Heart left ventricle (tissue), 16 donors: ENCODE measurements at places on chromosomes 1 and 21. TPM values are rescaled to one million over a fixed set of nuclear protein-coding genes. Genes with fewer than 3 reads are reported as not detected.

DNA sequence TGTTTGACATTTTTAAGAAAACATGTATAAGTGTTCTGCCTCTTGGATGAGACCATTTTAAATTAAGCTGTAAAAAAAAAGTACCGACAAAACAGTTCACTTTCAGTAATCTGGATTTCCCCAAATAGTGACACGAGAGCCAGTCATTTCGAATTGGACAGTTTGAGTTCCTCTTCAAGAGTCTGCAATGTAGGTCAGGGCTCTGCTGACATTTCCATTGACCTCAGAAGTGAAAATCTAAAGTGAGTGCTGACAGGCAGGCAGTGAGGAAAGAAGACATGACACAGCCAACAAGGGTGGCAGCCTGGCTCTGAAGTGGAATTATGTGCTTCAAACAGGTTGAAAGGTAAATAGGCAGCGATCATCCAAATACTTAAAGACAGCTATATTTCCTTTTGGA, at the start of gene IL23R:
Gene IL23R, plus strand, starts transcription at position 259 of the 400 bp plus-strand sequence. CDS start 1,667 bp downstream, outside the sequence.
- no peak within 1 kb of the TSS for H3K4me3 ChIP-seq
- DNase-seq: peak; percentile 61
- no peaks in the 10 kb centered on the region for H3K4me1 ChIP-seq
- H3K27ac ChIP-seq: no peak within 1 kb of the TSS
- H3K36me3 ChIP-seq: no peaks in the 10 kb centered on the region

GRCh38 chr21:33313611-33314010, 11.2 kb upstream of the IFNAR1 start:
- no peak overlapping the region for H3K27ac ChIP-seq
- no peak overlapping the region for H3K4me3 ChIP-seq
- no peaks in the 10 kb centered on the region for H3K27me3 ChIP-seq
- DNase-seq: no peak
- no peaks in the 10 kb centered on the region for H3K36me3 ChIP-seq

GRCh38 chr1:195218428-195219212, 1389.6 kb downstream of the KCNT2 start:
- H3K27me3 ChIP-seq: no peaks in the 10 kb centered on the region
- no peaks in the 10 kb centered on the region for H3K36me3 ChIP-seq
- no peaks in the 10 kb centered on the region for H3K4me1 ChIP-seq

DNA sequence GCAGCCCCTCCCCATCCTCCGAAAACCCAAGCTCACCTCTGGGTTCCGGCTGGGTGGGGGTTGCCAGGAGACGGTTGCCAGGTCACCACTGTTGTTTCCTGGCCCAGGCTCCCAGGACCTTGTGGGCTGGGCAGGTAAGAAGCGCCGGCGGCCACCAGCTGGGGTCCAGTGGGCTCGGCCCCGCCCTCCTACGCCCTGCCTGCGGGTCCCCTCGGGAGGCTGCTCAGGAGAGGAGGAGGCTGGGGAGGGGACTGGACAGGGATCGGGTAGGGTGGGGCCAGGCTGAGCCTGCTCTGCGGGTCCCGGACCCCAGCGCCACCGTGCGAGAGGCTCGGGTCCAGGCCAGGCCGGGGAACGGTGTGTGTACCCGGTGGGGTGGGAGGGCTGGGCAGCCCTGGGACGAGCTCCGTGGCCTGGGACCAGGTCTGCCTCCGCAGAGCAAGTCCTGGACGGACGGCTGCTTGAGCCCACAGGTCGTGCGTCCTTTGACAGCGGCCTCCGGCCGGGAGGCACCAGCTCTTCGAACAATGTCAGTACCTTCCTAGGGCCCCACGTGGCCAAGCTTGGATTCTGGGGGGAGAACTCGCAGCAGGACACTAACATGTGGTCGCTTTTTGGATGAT, at the start of gene TTLL10:
Gene TTLL10, plus strand, starts transcription at position 88 of the 623 bp plus-strand sequence. CDS start 5,336 bp downstream, outside the sequence.
- no peak within 1 kb of the TSS for H3K4me3 ChIP-seq
- DNase-seq: no peak
- H3K4me1 ChIP-seq: no peaks in the 10 kb centered on the region
- no peaks in the 10 kb centered on the region for H3K36me3 ChIP-seq
- peaks cover 66% of the 10 kb centered on the region for H3K27me3 ChIP-seq
- H3K27ac ChIP-seq: no peak within 1 kb of the TSS

GRCh38 chr1:159845751-159846629, 16.5 kb downstream of the VSIG8 start:
- H3K27me3 ChIP-seq: no peaks in the 10 kb centered on the region
- no peaks in the 10 kb centered on the region for H3K36me3 ChIP-seq
- no peak overlapping the region for H3K27ac ChIP-seq
- DNase-seq: no peak
- H3K4me1 ChIP-seq: no peaks in the 10 kb centered on the region
- no peak overlapping the region for H3K4me3 ChIP-seq

- no peaks in the 10 kb centered on the region for H3K27me3 ChIP-seq
- H3K4me3 ChIP-seq: no peak overlapping the region
- no peaks in the 10 kb centered on the region for H3K4me1 ChIP-seq
- H3K36me3 ChIP-seq: no peaks in the 10 kb centered on the region
- H3K27ac ChIP-seq: no peak overlapping the region
Observed at GRCh38 chr21:42089093-42089631, 18.0 kb downstream of the UMODL1 start.

- peaks cover 14% of the 10 kb centered on the region for H3K4me1 ChIP-seq
- no peak overlapping the region for H3K4me3 ChIP-seq
- H3K27ac ChIP-seq: no peak overlapping the region
Observed at GRCh38 chr1:185562461-185563359, 171.5 kb upstream of the HMCN1 start.

GRCh38 chr1:20322825-20323612, 32.3 kb downstream of the VWA5B1 start:
- peaks cover 10% of the 10 kb centered on the region for H3K4me1 ChIP-seq
- H3K27me3 ChIP-seq: no peaks in the 10 kb centered on the region
- H3K36me3 ChIP-seq: no peaks in the 10 kb centered on the region
- DNase-seq: no peak

DNA sequence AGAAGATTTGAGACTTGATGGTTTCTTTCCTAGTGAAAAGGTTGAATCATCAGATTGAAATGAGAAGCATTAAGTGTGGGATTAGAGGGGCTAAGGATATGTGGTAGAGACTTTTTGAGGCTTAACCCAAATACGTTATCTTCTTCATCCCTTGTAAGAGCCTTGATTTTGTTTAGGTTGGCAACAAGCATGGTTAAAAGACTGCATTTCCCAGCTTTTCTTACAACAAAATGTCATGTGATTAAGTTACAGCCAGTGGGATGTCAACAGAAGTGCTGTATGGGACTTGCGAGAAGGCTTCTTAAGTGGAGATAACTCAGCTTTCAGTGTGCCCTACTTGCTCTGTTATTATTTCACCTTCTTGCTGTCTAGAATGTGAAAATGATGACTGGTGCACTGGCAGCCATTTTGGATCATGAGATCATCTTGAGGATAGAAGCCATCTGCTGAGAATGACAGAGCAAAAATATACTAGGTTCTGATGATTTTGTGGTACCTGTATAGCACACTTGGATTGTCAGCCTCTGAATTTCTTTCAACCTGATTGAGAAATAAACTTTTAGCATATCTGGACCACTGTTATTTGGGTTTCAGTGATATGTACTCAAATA, 41.3 kb upstream of the GNG12 start:
- H3K27ac ChIP-seq: no peak overlapping the region
- H3K36me3 ChIP-seq: no peaks in the 10 kb centered on the region
- no peaks in the 10 kb centered on the region for H3K27me3 ChIP-seq
- H3K4me1 ChIP-seq: no peaks in the 10 kb centered on the region

DNA sequence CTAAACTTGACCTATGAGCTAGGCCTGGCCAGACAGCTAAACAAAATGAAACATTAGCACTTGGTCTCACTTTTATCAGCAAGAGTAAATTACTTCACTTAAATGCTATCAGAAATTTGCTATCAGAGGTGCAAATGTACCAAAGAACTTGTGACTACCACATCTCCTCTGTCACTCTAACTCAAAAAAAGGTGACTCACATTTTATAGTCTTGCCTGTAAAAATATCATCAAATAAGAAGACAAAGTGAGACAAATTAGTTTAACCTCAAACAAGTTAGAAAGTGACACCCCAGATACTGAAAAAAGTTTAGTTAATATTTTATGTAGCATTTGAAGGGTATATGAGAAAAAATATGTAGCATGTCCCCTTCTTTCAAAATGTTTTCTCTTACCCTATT, 76.9 kb downstream of the EPS15 start:
- no peak overlapping the region for H3K27ac ChIP-seq
- no peaks in the 10 kb centered on the region for H3K27me3 ChIP-seq
- DNase-seq: no peak
- no peak overlapping the region for H3K4me3 ChIP-seq

DNA sequence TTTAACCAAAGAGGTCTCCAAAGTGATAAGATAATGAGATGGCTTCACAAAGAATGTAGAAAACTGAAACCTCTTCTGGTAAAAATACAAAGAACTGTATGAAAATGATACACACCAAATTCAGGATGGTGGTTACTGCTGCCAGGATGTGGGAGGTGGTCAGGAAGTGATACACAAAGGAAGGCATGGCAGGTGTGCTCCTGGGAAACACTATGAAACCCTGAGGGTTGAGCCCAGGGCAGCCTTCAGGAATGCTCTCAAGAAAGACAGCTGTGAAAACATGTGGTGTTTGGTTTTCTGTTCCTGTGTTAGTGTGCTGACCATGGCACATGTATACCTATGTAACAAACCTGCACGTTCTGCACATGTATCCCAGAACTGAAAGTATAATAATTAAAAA, 109.3 kb downstream of the NTNG1 start:
- H3K36me3 ChIP-seq: no peaks in the 10 kb centered on the region
- H3K4me1 ChIP-seq: no peaks in the 10 kb centered on the region
- DNase-seq: no peak
- no peak overlapping the region for H3K27ac ChIP-seq
- H3K4me3 ChIP-seq: no peak overlapping the region

GRCh38 chr1:96837057-96837780, 115.6 kb downstream of the PTBP2 start:
- no peaks in the 10 kb centered on the region for H3K36me3 ChIP-seq
- no peak overlapping the region for H3K4me3 ChIP-seq
- H3K27me3 ChIP-seq: no peaks in the 10 kb centered on the region
- DNase-seq: no peak

DNA sequence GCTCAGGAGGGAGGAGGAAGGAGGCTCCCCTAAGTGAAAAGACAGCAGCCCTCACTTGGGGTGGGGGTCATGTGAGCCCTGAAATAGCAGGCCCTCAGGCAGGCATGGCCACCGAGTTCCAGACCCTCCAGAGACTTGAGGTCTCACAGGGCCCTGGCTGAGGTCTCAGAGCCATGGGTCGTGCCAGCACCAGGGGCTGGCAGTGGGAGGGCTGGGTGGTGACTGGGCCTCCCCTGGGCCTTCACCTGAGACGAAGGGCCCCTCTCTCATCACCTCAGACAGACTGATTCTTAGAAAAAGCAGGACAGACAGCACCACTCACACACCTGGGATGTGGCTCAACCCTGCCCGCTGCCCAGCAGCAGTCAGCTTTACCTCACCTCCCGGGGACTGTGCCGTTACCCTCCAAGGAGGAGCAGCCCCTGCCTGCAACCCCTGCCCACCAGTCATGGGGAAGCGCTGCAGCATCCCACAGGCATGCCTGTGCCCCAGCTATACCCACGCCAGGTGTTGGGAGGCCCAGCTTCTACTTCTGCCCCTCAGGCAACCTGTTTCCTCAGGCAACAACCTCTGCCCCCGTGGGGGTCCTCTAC, 42.6 kb upstream of the LRP8 start:
- H3K27me3 ChIP-seq: no peaks in the 10 kb centered on the region
- no peak overlapping the region for H3K27ac ChIP-seq
- H3K4me3 ChIP-seq: no peak overlapping the region

GRCh38 chr1:68049941-68050878, at the start of gene DIRAS3:
Gene DIRAS3 (minus strand): TSS chr1:68050627. CDS start chr1:68047297, 3,330 bp downstream.
- H3K36me3 ChIP-seq: no peaks in the 10 kb centered on the region
- H3K27ac ChIP-seq: no peak within 1 kb of the TSS

DNA sequence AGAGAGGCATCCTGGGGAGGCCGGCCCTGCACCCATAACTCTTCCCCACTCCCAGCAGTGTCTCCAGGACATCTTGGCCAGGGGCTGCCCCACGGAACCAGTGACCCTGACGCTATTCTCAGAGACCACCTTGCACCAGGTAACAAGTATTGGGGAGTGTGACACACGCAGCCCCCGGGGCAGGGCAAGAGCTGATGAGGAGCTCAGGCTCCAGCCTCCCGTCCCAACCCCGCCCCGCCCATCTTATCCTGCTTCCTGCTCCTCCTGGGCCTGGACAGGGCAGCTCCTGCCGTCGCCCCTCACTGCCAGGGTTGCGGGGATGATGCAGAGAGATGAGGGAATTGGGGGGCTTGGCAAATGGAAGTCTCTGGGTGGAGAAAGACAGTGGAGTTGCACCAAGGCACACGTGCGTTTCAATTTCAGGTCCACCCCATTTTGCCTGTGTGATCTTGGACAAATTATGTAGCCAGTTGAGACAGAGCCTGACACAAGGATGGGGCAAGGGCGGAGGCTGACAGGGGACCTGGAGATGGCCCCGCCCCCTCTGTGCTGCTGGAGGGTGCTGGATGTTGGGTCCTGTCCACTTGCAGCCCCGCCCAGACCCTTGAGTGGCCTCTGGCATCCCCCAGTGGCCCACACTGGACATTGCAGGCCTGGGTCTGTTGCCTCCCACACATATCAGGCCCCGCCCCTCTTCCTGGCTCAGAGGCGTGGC, 10.7 kb downstream of the CLCNKA start:
- no peak overlapping the region for H3K27ac ChIP-seq
- no peaks in the 10 kb centered on the region for H3K27me3 ChIP-seq
- no peak overlapping the region for H3K4me3 ChIP-seq
- no peaks in the 10 kb centered on the region for H3K4me1 ChIP-seq

- no peaks in the 10 kb centered on the region for H3K4me1 ChIP-seq
- no peak for DNase-seq
- no peak overlapping the region for H3K4me3 ChIP-seq
- H3K36me3 ChIP-seq: no peaks in the 10 kb centered on the region
Observed at GRCh38 chr1:176785791-176786190, 322.8 kb downstream of the PAPPA2 start.

DNA sequence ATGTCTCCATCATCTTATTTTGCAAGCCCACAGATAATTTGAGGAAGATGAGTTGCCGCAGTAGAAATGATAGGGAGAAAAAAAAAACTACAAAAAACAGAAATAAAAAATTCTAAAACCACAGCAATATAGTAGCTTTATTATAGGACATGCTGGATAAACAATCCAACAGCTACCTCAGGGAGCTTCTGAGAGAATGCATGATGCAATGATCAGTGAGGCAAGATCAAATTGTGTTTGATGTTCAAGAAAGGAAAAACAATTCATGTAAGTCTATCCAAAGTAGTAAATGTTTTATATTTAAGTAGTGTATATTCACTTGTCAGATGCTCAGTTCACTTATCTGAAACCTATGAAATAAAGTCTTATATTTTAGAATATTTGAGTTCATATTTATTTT, 6.7 kb downstream of the CR1L start:
- H3K27ac ChIP-seq: no peak overlapping the region
- H3K4me1 ChIP-seq: no peaks in the 10 kb centered on the region
- H3K27me3 ChIP-seq: peaks cover 15% of the 10 kb centered on the region

Gene HSD11B1
- total RNA-seq: 2.8 TPM

Gene SLAMF7
- 0.34 TPM for total RNA-seq

Gene KRTAP11-1
- total RNA-seq: not detected

Gene TAS1R1
- not detected for total RNA-seq

Gene EXO1
- total RNA-seq: 0.81 TPM

Gene MAP3K7CL
- 11.2 TPM for total RNA-seq

Gene SPRR4
- not detected for total RNA-seq
